ENCODE measurements at places on chromosomes 6 and 20. TPM values are rescaled to one million over a fixed set of nuclear protein-coding genes. Genes with fewer than 3 reads are reported as not detected.

Gene GINS1
- total RNA-seq: 1.1 TPM

- no peak overlapping the region for H3K27ac ChIP-seq
- H3K4me3 ChIP-seq: no peak overlapping the region
- no peaks in the 10 kb centered on the region for H3K36me3 ChIP-seq
- no peaks in the 10 kb centered on the region for H3K27me3 ChIP-seq
- no peak for DNase-seq
Observed at GRCh38 chr6:7454696-7455358, 65.2 kb downstream of the RIOK1 start.

DNA sequence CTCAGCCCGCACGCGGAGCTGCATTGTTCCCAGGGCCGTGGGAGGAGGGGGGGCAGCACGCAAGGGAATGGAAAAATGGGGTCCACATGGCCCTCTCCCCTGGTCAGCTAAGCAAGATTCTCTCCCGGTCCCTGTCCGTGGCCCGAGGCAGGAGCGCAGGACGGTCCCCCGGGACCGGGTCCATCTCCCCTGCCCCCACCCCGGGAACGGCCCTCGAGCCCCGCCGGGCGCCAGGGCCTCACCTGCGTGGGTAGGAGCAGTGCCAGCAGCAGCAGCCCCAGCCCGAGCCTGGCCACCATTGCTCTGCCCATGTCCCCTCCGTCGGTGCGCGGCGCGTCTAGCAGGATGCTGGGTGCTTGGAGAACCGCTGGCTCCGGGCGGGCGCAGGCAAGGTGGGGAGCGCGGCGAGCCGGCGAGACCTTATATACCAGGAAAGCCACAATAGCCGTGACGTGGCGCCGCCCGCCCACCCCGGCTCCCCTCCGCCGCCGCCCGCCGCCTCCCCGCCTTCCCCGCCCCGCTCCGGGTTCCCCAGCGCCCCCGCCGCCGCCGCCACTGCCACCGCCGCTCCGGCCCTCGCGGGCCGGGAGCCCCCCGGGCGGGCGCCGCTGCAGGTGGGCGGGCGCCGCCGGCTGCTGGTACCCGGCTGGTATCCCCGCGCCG, at the start of gene CD24:
TSS of gene CD24 (minus strand) at position 394 of the 663 bp plus-strand sequence. CDS start at position 311, 83 bp downstream.
- H3K36me3 ChIP-seq: no peaks in the 10 kb centered on the region
- peaks cover 83% of the 10 kb centered on the region for H3K27me3 ChIP-seq
- H3K4me3 ChIP-seq: peak within 1 kb of the TSS; percentile 58
- H3K27ac ChIP-seq: no peak within 1 kb of the TSS

- no peak for DNase-seq
- H3K36me3 ChIP-seq: no peaks in the 10 kb centered on the region
- H3K4me1 ChIP-seq: no peaks in the 10 kb centered on the region
Observed at GRCh38 chr6:134080171-134080795, 27.9 kb upstream of the SLC2A12 start.

- H3K4me1 ChIP-seq: no peaks in the 10 kb centered on the region
- H3K36me3 ChIP-seq: no peaks in the 10 kb centered on the region
- no peaks in the 10 kb centered on the region for H3K27me3 ChIP-seq
Observed at GRCh38 chr6:163226181-163226835, 188.2 kb upstream of the QKI start.

DNA sequence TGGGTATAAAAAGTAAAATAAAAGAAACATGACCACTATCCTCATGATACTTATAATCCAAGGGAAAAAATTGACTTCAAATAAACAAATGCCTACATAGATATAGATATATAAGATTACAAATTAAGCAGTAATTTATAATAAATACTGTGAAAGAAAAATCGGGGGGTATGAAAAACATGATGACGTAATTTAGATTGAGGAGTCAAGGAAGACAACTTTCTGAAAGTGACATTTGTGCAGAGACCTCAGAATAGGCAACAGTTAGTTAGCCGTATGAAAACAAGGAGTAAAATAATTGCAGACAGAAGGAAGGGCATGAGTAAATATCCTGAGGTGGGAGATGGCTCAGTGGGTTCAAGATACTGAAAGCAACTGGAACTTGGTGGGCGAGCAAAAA, 28.2 kb upstream of the RAB23 start:
- H3K4me1 ChIP-seq: no peaks in the 10 kb centered on the region
- no peak overlapping the region for H3K27ac ChIP-seq
- DNase-seq: no peak
- H3K4me3 ChIP-seq: no peak overlapping the region
- H3K27me3 ChIP-seq: no peaks in the 10 kb centered on the region
- no peaks in the 10 kb centered on the region for H3K36me3 ChIP-seq

DNA sequence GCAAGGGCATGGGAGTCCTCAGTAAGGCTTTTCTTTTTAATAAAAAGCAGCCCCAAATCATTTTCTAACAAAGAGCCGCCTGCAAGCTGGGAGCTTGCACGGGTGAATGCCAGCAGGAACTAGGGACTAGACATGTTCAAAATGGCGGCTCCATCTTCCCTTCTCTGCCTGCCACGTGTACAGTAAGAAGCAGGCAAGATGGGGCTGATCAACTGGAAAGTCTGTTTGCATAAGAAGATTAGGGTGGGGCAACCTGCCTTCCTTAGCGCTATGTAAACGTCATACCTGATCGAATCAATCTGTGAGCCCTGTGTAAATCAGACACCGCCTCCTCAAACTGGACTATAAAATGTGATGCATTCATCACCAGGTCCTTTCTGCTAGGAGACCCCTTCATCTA, 299.4 kb upstream of the SOX4 start:
- H3K27ac ChIP-seq: no peak overlapping the region
- H3K27me3 ChIP-seq: no peaks in the 10 kb centered on the region
- H3K36me3 ChIP-seq: no peaks in the 10 kb centered on the region
- DNase-seq: no peak
- H3K4me1 ChIP-seq: no peaks in the 10 kb centered on the region

Gene STMND1
- total RNA-seq: not detected

GRCh38 chr20:48685300-48685699, 142.5 kb downstream of the PREX1 start:
- H3K27ac ChIP-seq: no peak overlapping the region
- H3K4me3 ChIP-seq: no peak overlapping the region
- peaks cover 58% of the 10 kb centered on the region for H3K4me1 ChIP-seq
- peaks cover 3% of the 10 kb centered on the region for H3K36me3 ChIP-seq
- no peaks in the 10 kb centered on the region for H3K27me3 ChIP-seq

- H3K27ac ChIP-seq: no peak overlapping the region
- H3K4me1 ChIP-seq: no peaks in the 10 kb centered on the region
- no peaks in the 10 kb centered on the region for H3K27me3 ChIP-seq
- no peak overlapping the region for H3K4me3 ChIP-seq
Observed at GRCh38 chr6:8703059-8703458, 267.7 kb upstream of the SLC35B3 start.

Gene MCHR2
- total RNA-seq: not detected

Gene ATG5
- 32.4 TPM for total RNA-seq

- no peak for DNase-seq
- no peak overlapping the region for H3K27ac ChIP-seq
- H3K27me3 ChIP-seq: no peaks in the 10 kb centered on the region
- no peaks in the 10 kb centered on the region for H3K4me1 ChIP-seq
Observed at GRCh38 chr6:113944701-113945100, 26.2 kb downstream of the HDAC2 start.

Gene SMPDL3A
- 9.8 TPM for total RNA-seq

Gene DYNLT2
- total RNA-seq: 8.4 TPM

GRCh38 chr6:168791917-168792316, 350.9 kb downstream of the SMOC2 start:
- DNase-seq: no peak
- H3K36me3 ChIP-seq: no peaks in the 10 kb centered on the region
- no peak overlapping the region for H3K4me3 ChIP-seq
- no peaks in the 10 kb centered on the region for H3K27me3 ChIP-seq
- H3K27ac ChIP-seq: no peak overlapping the region

DNA sequence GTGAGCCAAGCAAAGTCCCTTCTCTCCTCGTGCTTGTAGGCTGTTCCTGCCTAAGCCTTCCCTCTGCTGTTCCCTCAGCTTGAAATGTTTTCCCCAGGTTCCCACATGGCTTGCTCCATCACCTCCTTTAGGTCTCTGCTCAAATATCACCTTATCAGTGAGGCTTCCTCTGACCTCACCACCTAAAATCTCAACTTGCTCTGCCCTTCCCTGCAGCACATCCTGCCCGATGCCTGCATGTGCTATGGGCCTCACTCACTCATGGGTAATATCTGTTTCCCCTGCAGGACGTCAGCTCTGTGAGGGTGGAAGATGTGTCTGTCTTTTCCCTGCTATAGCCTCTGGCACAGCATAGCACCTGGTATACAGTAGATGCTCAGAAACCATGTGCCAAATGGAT, 29.9 kb upstream of the FKBP1A start:
- no peak overlapping the region for H3K4me3 ChIP-seq
- H3K27ac ChIP-seq: no peak overlapping the region
- no peaks in the 10 kb centered on the region for H3K4me1 ChIP-seq

Gene CTAGE9
- total RNA-seq: not detected
